ENCODE measurements at places on chromosomes 12 and 14. TPM values are rescaled to one million over a fixed set of nuclear protein-coding genes. Genes with fewer than 3 reads are reported as not detected.

GPRC5D gene
- total RNA-seq, result not detected

GRCh38 chr12:39792938-39793337, 173.3 kb upstream of the ABCD2 start:
- DNase-seq, result no peak

MMAB gene
- 76.6 TPM for total RNA-seq

GRCh38 chr14:23362200-23362599, 2.8 kb downstream of the EFS start:
- DNase-seq, result no peak

KRT74 gene
- not detected for total RNA-seq

RABGGTA gene
- 38.3 TPM for total RNA-seq

DNA sequence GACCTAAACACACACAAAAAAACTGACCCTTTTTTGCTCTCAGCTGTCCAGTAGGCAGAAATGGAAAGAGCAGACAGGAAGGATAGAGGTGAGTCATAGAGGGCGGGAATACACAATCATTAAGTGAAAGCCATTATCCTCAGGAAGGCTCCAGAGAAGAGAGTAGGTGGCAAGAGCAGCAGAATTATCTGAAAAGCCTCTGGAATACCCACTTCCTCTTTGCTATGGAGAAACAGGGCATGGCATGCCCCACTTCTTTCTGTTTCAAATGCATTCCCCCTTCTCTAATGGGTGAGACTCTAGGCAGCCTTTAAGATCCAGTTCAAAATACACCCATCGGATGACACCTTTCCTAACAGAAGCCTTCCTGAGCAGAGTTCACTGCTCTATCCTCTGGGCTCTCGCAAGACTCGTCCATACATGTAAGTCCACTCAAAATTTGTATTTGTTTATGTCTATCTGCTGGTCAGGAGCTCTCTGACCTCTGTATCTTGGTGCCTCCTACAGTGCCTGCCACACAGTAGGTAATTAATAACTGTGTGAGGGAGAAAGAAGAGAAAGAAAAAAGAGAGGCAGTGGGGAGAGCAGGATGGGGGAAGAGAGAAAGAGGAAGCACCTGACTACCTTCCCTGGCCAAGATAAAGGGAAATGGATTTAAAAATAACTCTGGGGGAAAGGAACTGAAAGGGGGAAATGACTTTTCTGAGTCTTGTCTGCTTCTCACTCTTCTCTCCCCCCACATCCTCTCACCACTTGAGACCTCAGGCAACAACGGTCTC, 8.5 kb downstream of the KLHL33 start:
- no peak for DNase-seq

- no peak for DNase-seq
Observed at GRCh38 chr12:5232826-5233500, 189.3 kb downstream of the KCNA5 start.

- no peak for DNase-seq
Observed at GRCh38 chr12:104423809-104424208, 32.9 kb upstream of the CHST11 start.
